ENCODE measurements at places on chromosomes 4 and X. TPM values are rescaled to one million over a fixed set of nuclear protein-coding genes. Genes with fewer than 3 reads are reported as not detected.

DNA sequence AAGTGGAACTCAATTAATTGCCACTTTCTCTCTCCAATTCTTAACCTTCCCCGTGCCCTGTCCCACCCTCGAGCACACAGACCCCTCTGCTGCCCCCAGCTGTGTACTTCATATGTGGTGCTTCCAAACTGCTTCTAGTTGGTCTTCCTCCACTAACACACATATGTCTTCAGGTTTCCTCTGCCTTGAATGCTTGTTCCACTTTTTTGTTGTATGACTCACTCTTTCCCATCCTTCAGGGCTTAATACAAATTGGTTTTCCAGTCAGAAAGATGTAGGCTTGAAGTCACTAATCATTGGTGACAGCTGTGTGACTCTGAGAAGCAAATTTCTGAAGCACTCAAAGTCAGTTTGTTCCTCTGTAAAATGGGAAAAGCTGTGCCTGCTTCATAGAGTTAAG lies 30.6 kb downstream of the TRIM2 start:
- peak; percentile 57 for DNase-seq
- H3K27ac ChIP-seq, result peak overlapping the region; percentile 46

DNA sequence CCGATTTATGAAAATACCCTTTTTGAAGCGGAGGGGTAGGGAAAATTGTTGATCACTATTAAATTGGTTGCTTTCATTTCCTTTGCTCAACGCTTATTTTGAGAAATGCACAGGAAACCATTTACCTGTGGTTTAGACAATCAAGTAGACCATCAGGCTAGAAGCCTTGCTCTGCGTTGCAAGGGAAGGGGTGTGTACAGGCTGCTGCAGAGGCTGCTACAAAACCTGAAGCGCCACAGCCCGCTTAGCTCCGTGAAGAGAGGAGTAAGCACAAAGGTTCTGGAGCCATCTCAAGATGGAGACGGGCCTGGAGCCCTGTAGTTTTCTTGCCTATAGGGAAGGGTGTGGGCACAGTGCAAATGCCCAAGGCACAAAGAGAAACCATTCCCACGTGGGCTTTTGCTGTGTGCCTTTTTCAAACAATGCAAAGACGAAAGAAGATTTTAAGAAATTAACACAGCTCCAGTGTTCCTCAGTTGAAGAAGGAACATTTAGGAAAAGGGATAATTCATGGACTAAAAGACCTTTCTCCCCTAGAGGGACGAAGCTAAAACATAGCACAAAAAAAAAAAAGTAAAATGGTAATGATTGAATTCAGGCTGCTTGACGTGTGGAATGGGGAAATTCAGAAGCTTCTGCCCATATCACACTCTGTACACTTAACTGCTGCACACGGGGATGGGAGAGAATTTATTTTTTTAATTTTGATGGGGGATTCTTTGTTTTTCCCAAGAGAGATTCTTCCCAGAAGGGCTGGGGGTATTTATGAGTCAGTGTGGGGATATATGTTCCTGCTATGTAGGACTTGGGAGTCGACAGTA lies 3.5 kb downstream of the TMSB4X start:
- DNase-seq, result peak; percentile 88
- H3K27me3 ChIP-seq, result no peaks in the 10 kb centered on the region
- no peak overlapping the region for H3K4me3 ChIP-seq
- H3K4me1 ChIP-seq, result no peaks in the 10 kb centered on the region

DNA sequence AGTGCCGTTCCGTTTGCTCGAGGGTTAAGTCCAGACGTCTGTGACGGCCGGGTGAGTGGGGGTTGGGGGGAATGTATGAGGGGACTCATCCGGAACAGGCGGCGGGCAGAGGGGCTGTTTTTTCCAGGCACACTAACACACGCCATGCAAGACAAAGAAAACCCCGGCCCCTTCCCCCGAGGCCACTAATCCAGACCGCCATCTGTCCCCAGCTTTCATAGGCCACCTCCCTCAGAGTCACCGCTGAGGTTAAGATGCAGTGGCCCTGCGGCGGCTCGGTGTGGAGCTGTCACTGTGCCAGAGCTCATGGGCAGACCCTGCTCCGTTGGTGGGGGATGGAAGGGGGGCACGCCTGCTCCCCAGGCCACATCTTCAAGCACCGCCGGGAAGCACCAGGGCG lies 34.1 kb downstream of the SORCS2 start:
- DNase-seq, result no peak
- H3K4me3 ChIP-seq, result no peak overlapping the region
- peaks cover 27% of the 10 kb centered on the region for H3K27me3 ChIP-seq

- H3K27me3 ChIP-seq, result no peaks in the 10 kb centered on the region
- H3K27ac ChIP-seq, result no peak overlapping the region
- 0 out of 2 replicates have a peak, but pooled peaks cover 2% of the 10 kb centered on the region for H3K4me1 ChIP-seq
Observed at GRCh38 chrX:37371578-37371991, 22.4 kb downstream of the PRRG1 start.

- peak; percentile 68 for DNase-seq
- H3K36me3 ChIP-seq, result peaks cover 2% of the 10 kb centered on the region
- H3K4me1 ChIP-seq, result 0 out of 2 replicates have a peak, but pooled peaks cover 3% of the 10 kb centered on the region
- no peaks in the 10 kb centered on the region for H3K27me3 ChIP-seq
- H3K27ac ChIP-seq, result no peak overlapping the region
Observed at GRCh38 chrX:123909523-123909922, 49.7 kb downstream of the XIAP start.

DNA sequence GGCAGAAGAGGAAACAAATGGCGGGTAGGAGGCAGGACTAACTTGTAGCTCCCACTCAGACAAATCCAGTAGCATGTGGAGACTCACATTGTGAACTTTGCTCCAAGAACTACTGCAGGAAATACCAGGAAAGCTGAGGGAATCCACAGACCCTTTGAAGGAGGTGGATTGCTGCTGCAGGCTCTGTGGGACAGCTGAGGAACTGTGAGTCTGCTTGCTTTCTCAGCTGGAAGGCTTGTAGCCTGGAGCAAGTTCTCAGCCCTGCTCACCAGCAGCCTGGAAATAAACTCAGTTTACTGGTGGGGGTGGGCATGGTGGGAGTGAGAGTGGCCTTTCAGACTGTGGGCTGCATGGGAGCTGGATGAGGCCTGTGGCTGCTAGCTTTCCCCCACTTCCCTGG lies 16.0 kb downstream of the RTL3 start:
- H3K36me3 ChIP-seq, result no peaks in the 10 kb centered on the region
- H3K4me3 ChIP-seq, result no peak overlapping the region
- H3K27me3 ChIP-seq, result no peaks in the 10 kb centered on the region
- no peaks in the 10 kb centered on the region for H3K4me1 ChIP-seq
- H3K27ac ChIP-seq, result no peak overlapping the region
- peak; percentile 54 for DNase-seq

DNA sequence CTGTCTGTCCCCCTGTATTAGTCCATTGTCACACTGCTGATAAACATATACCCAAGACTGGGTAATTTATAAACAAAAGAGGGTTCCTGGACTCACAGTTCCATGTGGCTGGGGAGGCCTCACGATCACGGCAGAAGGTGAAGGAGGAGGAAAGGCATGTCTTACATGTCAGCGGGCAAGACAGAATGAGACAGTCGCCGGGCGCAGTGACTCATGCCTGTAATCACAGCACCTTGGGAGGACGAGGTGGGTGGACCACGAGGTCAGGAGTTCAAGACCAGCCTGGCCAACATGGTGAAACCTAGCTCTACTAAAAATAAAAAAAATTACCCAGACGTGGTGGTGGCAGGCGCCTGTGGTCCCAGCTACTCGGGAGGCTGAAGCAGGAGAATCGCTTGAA lies 24.7 kb downstream of the IL3RA start:
- no peak overlapping the region for H3K4me3 ChIP-seq
- peaks cover 9% of the 10 kb centered on the region for H3K36me3 ChIP-seq
- H3K4me1 ChIP-seq, result no peaks in the 10 kb centered on the region

DNA sequence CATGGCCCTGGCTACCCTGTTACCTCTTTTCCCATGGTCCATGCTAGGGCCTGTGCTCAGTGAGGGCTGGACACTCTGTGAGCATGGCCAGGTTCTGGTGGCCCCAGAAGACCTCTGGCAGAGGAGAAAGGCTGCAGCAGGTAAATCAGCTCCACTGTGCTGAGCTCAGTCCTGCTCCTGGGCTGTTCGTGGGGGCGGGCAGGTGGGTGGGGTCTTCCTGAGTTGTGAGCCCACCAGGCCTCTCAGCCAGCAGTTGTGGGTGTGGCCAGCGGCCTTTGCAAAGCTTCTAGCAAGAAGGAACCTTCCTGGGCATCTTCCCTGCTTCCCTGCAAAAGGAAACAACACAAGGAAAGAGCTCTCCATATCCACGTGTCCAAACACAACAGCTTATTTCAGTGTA lies 85.3 kb upstream of the STX18 start:
- no peak for DNase-seq
- peaks cover 1% of the 10 kb centered on the region for H3K4me1 ChIP-seq
- no peaks in the 10 kb centered on the region for H3K36me3 ChIP-seq
- H3K27ac ChIP-seq, result no peak overlapping the region
- H3K27me3 ChIP-seq, result no peaks in the 10 kb centered on the region

DNA sequence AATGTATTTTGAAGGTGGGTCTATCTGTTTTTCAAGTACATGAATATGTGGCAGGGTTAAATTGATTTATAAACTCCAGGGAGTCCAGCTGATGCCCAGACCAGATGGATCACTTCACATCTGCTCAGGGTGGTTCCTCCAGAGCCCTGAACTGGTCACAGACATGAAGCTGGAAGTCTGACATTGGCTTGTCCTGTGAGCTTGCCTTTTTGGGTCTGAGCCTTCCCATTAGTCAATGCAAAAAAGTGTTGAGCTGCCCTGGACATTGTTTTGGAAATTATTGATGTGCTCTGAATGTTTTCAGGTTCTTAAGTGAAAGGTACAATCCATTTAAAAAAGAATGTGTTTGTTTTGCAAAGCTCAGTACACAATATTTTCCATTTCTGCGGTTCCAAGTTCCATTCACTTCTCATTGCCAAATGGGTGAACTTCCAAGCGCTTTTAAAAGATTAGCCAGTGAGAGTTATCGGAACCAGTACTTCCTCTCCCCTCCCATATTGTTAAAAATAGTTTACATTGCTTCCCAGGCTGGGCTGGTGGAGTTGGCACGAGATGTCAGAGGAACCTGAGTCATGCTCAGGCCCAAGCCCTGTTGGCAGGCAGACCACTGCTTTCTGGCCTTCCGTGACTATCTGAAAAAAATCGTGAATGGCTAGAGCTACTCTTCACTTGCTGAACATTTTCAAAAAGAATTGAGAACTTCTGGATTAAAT lies 52.1 kb downstream of the PDGFRA start:
- DNase-seq, result peak; percentile 93
- no peak overlapping the region for H3K4me3 ChIP-seq
- H3K27ac ChIP-seq, result peak overlapping the region; percentile 78
- H3K36me3 ChIP-seq, result peaks cover 70% of the 10 kb centered on the region
- peaks cover 17% of the 10 kb centered on the region for H3K4me1 ChIP-seq

GRCh38 chrX:151393514-151393913 lies 3.5 kb upstream of the VMA21 start:
- no peak for DNase-seq
- no peak overlapping the region for H3K4me3 ChIP-seq
- H3K4me1 ChIP-seq, result peaks cover 2% of the 10 kb centered on the region
- no peaks in the 10 kb centered on the region for H3K36me3 ChIP-seq

DNA sequence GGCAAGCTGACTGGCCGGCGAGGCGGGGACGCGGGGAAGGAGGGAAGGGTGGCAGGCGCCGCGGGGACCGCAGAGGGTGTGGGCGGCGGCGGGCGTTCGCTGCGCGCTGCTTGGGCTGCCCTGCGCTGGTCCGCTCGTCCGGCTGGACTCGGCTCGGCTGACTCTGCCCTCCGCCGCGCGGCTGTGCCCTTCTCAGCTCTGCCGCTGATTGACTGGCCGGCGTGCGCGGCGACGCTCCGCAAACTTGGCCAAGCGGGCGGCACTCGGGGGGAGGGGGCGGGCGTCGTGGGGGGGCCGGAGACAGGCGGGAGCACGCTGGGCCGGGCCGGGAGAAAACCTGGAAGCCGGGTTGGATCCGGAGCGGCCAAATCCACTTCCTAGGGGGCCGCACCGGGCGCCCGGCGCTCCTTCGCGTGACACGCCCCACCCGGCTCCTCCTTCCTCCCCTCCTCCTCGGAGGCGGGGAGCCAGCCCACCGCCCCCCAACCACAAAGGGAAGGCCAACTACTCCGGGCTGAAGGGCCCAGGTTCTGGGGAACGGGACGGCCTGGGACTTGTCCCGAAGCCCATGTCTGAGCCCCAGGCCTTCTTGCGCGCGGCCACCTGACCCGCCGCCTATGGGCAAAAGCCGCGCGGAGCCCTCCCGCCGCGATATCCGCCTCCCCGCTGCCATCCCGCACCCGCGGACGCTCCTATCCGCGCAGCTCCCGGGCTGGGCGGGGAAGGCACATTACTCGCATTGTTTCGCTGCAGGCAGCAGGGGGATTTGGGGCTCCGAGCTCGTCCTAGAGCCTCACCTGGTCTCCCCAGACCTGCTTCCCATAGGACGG lies at the start of gene GPC4:
Gene GPC4, minus strand, starts transcription at position 214 of the 830 bp plus-strand sequence. CDS start 524 bp downstream, outside the sequence.
- H3K27ac ChIP-seq, result peak within 1 kb of the TSS; percentile 59
- no peaks in the 10 kb centered on the region for H3K4me1 ChIP-seq
- H3K27me3 ChIP-seq, result peaks cover 18% of the 10 kb centered on the region
- H3K36me3 ChIP-seq, result no peaks in the 10 kb centered on the region
- H3K4me3 ChIP-seq, result peak within 1 kb of the TSS; percentile 96
- DNase-seq, result no peak

DNA sequence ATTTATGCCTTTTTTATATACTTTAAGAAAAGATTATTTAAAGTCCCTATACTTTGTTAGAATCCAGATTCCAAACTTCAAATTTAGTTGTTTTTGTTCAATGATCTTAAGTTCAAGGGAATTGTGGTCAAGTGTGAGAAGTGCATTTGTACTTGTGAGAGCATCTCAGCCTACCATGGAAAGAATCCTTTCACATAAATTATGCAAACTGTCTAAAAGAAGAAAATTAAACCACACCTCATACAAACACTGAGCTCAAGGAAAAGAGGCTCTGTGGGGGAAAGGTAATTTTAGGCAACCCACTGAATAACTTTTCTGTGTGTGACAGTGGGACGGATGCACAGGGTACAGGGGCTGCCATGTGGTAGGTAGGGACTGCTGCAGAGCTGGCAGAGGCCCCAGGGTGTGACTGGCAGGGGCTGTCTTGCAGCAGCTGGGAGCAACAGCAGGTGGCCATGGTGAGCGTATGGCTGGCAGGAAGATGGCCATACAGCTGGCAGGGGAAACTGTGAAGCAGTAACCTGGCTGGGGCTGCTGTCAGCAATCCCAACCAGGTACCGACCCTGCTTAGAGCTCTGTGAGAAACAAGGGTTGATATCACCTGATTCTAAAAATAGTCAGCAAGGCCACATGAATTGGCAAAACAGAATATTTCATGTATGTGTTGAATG lies 130.6 kb downstream of the UGT8 start:
- H3K4me3 ChIP-seq, result no peak overlapping the region
- no peaks in the 10 kb centered on the region for H3K36me3 ChIP-seq
- no peaks in the 10 kb centered on the region for H3K27me3 ChIP-seq
- H3K4me1 ChIP-seq, result no peaks in the 10 kb centered on the region

- H3K4me1 ChIP-seq, result peaks cover 2% of the 10 kb centered on the region
- H3K27me3 ChIP-seq, result peaks cover 77% of the 10 kb centered on the region
- no peak overlapping the region for H3K27ac ChIP-seq
- H3K4me3 ChIP-seq, result peak overlapping the region; percentile 53
- DNase-seq, result peak; percentile 8
Observed at GRCh38 chr4:108168160-108168670, 517 bp downstream of the LEF1 start.

The XAGE1A gene
- not detected for total RNA-seq

The UNC5C gene
- under 0.01 TPM for total RNA-seq

The TLR10 gene
- total RNA-seq, result not detected

The ETDB gene
- total RNA-seq, result not detected

The NKX1-1 gene
- not detected for total RNA-seq

All from IMR-90 (cell line).